ENCODE measurements at places on chromosomes 3 and 15. TPM values are rescaled to one million over a fixed set of nuclear protein-coding genes. Genes with fewer than 3 reads are reported as not detected.

The LRRC2 gene
- total RNA-seq: 3.6 TPM

The SLC24A5 gene
- total RNA-seq: not detected

The MKRN3 gene
- total RNA-seq: under 0.01 TPM

The XYLB gene
- 4.4 TPM for total RNA-seq

The SERINC4 gene
- total RNA-seq: not detected

The LPCAT4 gene
- total RNA-seq: 10.0 TPM

The CPN2 gene
- total RNA-seq: not detected

The RPL15 gene
- total RNA-seq: 3,366 TPM

The CAPN3 gene
- 0.77 TPM for total RNA-seq

The VGLL3 gene
- 88.2 TPM for total RNA-seq

The ZFYVE19 gene
- 21.7 TPM for total RNA-seq

The ACTC1 gene
- total RNA-seq: not detected

The GOLGA8A gene
- total RNA-seq: 4.4 TPM

The GOLGA6L4 gene
- total RNA-seq: 0.19 TPM

The ARGFX gene
- not detected for total RNA-seq

All from regular cardiac myocyte (primary cell).